ENCODE measurements at places on chromosomes 3 and 15.

GRCh38 chr15:74294010-74294409 is 57.9 kb downstream of the CCDC33 start:
- no peak for DNase-seq

GRCh38 chr3:101144105-101144504 is 150.9 kb upstream of the ABI3BP start:
- no peak for DNase-seq

GRCh38 chr3:48989126-48989795 is 780 bp upstream of the P4HTM start:
- DNase-seq = peak; percentile 95

DNA sequence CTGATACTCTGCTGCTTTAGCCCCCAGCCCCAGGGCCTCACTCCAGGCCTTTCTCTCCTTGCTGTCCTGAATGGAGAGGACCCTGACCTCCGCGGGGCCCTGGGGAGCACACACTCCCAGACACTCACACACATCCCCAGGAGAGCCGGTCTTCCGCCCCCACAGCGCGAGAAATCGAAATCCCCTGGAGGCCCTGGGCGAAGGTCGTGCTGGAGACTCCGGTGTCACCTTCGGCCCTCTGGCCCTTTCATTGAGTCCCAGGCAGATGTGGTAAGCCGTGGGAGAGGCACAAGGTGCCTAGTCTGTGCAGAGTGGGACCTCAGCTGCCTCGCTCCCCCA is 848 bp upstream of the GOLGA8B start:
- no peak for DNase-seq

GRCh38 chr3:67916353-67916752 is 261.9 kb upstream of the SUCLG2 start:
- DNase-seq = no peak

- no peak for DNase-seq
Observed at GRCh38 chr3:126773167-126773566, 69.1 kb downstream of the CHCHD6 start.

- peak; percentile 67 for DNase-seq
Observed at GRCh38 chr15:65980824-65981456, 111.6 kb downstream of the RAB11A start.

DNA sequence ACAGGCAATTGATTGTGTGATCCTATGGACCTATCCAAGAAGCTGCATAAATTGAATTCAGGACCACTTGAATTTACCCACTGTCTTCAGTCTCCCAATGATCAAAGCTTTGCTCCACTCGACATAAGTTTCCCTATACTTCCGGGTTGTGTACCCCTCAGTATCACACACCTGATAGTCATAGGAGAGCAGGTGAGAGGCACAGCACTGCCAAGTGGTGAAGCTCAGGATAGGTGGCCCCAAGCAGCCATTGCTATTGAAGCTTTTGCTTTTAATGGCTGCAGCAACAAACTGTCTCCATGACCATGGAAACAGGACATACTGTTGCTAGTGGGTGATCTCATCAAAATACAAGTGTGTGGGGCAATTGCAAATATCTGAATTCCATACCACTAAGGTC is 27.7 kb downstream of the GASK1A start:
- no peak for DNase-seq

- no peak for DNase-seq
Observed at GRCh38 chr3:84140631-84141030, 818.2 kb upstream of the CADM2 start.

DNA sequence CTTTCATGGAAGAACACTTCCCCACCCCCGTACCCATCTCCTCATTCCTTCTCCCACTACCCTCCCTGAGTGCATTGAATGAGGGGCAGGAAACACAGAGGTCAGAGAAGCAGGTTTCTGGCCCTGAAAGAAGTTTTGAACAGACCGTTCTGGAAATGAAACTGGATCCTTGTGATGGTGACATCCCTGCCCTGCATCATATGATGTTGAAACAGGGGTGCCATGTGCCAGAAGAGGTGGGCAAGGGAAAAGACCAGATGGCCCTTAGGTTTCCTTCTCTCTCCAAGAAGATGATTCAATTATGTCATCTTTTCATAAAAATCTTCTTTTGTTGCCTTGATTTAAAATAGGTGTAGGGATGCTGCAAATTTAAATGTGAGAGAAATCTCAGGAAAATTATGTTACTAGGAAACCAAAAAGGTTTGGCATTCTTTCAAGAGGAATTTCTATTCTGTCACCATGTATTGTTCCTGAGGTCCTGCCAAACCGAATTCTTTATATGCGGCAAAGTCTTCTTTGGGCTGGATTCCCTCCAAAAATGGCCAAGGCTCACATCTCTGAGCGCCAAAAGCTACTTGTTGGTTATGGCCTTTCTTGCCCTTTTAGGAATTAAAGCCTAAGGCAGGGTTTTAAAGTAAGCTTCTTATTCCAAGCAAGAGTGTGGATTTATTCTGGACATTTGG is 19.9 kb upstream of the TNFAIP8L3 start:
- DNase-seq = no peak
